ENCODE measurements at places on chromosomes 13 and 19.

GRCh38 chr19:41999071-41999877 lies 5.2 kb upstream of the ATP1A3 start:
- DNase-seq, result no peak

- DNase-seq, result no peak
These were observed 26.5 kb downstream of the SH3GL1 start for GRCh38 chr19:4373601-4374497.

DNA sequence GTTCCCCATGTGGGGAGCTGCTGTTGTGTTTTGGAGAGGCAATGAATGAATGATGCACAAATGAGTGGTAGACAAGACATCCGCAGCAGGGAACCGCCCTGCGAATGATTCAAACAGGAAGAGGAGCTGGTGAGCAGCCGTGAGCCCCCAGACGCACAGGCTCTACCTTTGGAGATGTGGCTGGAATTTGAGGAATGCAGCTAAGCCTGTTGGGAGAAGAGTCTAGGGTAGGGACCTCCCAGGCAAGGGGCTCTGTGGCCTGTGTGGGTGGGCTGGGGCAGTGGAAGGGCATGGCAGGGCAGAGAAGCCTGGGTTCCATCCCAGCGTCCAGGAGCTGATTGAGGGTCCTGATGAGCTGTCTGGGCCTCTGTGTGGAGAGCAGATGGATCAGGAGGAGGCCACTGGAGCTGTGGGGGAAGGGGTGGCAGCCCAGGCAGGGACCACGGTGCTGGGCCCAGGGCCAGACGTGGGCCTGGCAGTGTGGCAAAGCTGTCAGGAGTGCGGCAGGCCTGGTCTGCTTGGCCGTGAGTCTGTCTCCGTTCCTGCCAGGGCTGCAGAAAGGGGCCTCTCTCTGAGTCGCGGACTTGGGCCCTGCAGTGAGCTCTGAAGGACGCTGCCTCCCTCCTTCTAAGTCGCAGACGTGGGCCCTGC lies 41.8 kb upstream of the DCUN1D2 start:
- no peak for DNase-seq

- no peak for DNase-seq
These were observed 3.8 kb downstream of the C13orf46 start for GRCh38 chr13:113969973-113970611.

DNA sequence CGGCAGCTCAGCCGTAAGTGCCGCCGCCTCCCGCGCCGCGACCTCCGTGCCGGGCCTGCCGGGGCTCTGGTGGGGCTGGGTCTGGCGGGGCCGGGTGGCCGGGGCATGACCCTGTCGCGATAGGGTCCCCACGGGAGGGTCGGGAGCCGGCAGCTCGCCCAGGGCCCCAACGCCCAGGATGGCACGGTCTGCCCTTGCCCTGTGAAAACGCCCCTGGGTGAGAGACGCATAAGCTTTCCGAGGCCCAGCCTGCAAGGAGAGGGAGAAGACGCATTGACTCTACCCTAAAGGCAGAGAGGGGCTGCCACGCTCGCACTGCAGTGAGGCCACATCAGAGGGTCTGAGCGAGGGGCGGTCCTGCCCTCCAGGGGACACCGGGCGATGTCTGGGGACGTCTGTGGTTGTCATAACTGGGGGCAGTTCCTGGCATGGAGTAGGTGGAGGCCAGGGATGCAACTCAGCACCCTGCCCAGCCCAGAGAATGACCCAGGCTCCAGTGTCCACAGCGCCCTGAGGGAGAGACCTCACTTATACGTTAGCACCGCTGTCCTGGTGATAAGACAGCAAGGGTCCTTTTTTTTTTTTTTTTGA lies 539 bp downstream of the ZNF554 start:
- DNase-seq, result no peak
